ENCODE measurements at places on chromosomes 16 and 17.
A peak's percentile ranks its signal among the peaks of the same experiment; 100 is the strongest.

DNA sequence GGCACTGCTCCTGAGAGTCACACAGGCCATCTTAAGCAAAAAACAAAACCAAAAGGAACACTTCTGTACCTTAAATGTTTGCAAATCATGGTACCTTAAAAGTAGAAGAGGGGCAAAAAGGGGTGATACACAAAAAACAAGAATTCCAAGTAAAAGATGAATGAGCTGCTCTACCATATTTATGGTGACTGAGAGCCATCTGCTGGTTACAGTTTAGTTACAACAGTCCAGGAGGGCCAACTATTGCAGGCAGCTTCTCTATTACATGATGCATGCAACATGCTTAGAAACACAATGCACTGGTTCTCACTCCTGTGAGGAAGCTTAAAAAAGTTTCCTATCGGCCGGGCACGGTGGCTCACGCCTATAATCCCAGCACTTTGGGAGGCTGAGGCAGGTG is 53.5 kb downstream of the STX8 start:
- DNase-seq = no peak

DNA sequence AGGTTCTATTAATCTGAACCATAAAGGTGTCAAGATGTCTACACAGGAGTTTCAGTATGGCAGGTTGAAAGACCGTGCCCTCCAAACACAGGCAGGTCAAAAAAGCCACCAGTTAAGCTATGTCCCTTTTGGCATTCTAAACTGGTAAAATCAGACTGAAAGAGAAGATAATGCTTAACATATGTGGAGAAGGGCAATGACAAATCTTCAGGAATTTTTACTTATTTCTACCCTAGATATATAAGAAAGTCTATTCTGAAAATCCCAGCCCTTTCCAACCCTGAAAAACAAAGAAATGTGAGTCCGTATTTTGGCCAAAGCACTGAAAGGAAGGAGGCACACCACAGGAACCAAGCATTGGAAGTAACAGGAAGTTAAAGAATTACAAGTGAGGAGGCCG is 16.5 kb downstream of the AP1G1 start:
- DNase-seq = no peak

DNA sequence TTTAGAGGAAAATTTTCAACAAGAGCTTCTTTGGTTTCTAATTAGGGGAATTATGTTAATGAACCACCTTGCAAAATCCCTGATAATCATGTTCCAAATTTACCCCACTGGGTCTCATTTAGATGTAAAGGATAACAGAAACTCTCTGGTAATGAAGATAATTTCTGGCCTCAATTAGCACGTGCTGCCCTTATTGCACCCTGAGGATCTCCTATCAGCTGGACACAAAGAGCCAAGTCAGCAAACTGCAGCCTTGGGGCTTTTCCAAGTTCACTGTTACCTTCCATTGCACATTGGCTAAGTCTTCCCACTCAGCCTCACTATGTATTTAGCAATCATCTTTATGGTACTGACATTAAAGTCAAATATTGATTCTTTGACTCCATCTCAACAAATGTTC is 78.1 kb downstream of the GP2 start:
- no peak for DNase-seq

DNA sequence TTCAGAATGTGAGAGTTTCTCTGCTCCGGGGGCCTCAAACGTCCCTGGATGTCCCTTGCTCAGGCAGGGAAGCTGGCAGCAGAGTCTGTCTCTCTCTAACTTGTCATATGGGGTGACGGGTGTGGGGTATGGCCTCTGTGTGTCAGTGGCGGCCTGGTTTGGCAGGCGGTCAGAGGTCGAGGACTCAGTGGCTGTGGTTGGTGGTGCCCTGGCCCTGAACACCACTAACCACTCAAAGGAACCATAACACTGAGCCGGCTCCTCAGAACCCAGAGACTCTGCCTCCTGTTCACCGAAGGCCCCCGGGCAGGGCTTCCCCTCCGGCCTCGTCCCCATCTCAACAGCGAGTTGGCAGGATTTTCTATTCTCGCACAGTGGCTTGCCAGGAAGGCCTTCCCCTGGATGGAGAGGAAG is 677 bp downstream of the P2RX1 start:
- DNase-seq = no peak

GRCh38 chr17:34570506-34570905 is 8.9 kb upstream of the TMEM132E start:
- DNase-seq = no peak

GRCh38 chr16:85610059-85610445 is 3.1 kb upstream of the GSE1 start:
- no peak for DNase-seq

GRCh38 chr16:30054959-30055553 is 10.5 kb upstream of the ALDOA start:
- no peak for DNase-seq

DNA sequence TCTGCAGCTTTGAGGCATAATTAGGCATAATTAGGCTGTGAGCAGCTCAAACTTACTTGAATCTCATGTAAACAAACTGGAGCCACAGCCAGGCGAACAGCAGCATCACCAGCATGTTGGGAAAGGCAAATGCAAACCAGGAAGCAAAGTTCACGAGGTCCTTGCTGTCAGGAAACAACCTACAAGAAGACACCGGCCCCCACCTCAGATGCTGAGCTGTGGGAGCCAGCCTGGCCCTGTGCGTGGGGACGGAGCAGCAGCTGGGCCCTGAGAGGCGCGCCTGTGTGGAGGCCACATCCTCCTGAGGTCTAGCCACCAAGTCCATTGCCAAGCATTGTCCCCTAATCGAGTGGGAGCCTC is 12.2 kb downstream of the SLC13A5 start:
- no peak for DNase-seq

- DNase-seq = no peak
Observed at GRCh38 chr16:56869513-56870275, 4.7 kb downstream of the SLC12A3 start.

- DNase-seq = no peak
Observed at GRCh38 chr16:89583197-89583894, 7.8 kb downstream of the CPNE7 start.

DNA sequence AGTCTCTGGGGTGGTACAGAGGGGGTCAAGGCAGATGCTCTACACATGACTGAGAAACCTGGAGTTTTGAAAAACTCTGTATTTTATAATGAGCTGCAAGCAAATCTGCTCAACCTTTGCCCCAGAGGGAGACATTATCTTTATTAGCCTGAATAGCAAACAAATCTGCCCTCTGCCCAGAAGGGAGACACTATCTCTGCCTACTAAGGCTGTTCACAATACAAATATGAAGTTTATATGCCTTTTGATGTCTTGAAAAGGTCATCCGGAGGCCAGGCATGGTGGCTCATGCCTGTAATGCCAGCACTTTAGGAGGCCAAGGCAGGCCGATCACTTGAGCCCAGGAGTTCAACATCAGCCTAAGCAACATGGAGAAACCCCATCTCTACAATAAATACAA is 11.0 kb upstream of the XYLT1 start:
- DNase-seq = no peak

DNA sequence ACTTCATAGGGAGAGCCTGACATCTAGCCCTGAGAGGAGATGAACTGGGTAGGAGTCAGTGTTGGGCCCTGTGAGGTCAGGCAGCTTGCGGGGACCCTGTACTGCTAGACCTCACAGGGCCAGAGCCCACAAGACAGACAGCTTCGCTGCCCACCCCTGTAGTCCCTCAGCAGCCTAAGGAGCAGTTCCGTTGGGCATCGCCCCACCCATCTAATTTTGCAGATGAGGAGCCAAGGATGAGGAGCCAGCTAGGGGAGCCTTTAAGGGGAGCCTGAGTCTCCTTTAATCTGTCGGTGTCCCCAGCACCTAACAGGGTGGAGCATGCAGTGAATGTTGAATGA is 755 bp upstream of the TUFM start:
- DNase-seq = no peak

GRCh38 chr17:57468932-57469775 is 212.8 kb downstream of the MSI2 start:
- no peak for DNase-seq

DNA sequence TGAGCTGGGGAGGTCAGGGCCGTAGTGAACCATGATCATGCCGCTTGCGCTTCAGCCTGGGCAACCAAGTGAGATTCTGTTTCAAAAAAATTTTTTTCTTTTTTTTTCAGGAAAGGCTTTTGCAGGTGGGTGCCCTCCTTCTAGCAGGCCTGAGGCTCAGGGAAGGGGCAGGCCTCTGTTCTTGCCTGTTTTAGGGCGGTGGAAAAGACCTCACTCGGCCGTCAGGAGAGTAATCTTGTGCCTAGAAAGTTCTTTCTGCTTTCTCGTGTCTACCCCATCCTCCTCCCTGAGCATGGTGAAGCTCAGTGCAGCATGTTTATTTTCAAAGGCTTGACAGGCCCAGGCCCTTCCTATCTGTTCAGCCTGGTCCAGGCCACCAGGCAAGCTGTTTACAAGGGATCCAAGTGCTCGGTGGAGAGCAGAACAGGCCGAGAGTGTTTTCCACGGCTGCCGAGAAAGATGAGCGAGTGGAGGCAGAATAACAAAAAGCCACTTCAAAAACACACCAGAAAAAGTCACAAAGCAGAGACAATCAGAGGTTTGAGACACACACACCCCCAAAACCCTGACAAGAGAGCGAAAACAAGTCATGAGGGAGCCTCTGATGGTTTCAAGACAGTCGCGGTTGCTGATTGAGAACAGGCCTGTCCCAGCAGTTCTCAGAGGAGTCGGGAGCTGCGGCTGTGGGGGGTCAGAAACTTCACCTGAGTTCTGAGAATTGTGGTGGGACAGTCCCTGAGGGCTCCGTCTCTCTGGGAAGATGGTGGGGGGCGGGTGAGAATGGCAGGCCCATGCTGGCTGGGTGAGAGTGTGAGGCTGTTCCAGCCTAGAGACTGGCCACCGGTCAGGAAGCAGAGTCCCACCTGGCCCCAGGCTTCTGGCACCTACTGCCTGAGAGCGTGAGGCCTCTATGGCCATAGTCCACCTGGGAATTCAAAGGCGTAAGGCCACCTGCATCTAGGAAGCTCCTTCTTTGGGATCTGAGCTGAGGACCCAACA is 37.5 kb upstream of the CCR7 start:
- peak; percentile 60 for DNase-seq

DNA sequence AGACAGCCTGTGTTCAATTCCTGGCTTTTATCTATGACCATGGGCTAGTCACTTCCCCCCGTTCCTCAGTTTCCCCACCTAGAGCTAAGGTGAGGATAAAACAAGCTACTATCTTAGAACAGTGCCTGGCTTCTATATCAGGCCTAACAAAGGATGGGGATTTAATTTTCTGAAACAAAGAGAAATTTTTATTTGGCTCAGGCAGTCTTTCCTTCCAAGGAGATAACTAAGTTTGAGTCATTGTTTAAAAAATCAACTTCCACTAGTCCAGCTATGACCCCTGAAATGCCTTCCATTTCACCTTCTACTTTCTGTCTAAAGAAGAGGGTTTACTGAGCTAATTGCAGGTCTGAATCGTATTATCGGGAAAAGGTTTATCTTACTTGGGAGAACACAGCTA is 99.0 kb downstream of the CMIP start:
- no peak for DNase-seq

DNA sequence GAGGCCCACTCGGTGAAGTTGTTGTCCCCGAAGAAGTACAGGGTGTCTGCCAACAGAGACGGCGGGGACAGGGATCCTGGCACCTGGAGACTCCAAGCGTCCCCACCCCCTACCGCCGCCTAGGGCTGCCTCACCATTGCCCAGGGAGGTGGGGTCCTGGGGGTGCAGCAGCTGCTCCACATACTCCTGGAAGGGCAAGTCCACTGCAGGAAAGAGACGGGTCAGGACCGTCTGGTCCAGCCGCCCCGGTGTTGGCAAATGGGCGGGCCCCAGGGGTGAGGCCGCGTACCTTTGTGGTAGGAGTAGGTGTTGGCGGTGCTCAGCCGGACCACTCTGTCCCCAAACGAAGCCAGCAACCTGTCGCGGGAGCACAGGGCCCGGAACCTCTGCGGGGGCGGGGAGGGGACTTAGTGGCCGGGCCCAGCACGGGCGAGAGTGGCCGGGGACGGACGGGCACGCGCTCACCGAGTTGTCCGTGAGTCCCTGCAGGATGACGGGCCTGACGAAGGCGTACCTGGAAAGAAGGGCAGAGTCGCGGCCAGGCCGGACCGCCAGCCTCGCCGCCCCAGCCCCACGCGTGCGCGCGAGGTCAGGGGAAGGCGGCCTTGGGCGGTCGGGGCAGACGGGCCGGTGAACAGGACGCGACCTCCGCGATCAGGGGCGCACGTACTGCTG is 601 bp downstream of the JMJD8 start:
- DNase-seq = no peak

- no peak for DNase-seq
Observed at GRCh38 chr17:52150935-52151334, 7.6 kb downstream of the CA10 start.

DNA sequence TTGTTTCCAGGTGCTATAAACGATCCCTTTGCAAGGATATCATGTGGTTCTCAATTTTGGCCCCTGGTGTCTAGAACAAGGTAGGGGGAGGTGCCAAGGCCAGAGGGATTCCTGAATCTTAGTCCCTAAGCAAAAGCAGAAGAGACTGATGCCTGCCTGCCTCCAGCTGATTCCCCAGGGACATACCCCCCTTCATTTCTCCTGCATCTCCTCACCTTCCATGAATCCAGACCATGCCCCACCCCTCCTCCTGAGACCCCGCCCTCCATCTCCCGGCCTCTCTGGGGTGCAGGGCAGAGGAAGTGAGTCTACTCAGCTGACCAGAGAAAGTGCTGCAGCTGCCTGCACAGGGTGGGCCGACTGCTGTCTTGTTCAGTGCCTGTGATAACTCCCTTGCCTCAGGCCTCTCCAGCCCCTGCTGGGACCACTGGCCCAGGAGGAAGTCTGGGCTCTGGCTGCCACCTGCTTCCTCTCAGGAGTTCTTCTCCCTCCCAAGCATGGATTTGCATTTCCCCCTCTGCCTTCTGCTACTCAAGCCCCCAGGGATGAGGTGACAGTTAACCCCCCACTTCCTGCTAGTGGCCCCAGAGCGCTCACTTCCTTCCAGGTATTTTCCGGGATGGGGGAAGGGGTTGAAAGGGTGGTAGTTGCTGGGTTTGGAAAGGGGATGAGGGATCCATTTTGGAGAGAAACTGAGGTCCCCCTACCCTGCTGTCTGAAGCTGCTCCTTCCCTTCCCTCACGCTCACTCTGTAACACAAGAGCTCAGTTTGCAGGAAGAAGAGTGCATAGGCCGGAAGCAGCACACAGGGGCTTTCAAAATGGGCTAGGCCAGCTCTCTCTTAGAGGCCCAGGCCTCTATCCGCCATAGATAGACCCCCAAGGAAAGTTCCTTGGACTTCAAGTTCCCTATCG is 10.5 kb upstream of the TSPOAP1 start:
- no peak for DNase-seq

GRCh38 chr16:58123896-58124600 is 5.1 kb downstream of the CFAP20 start:
- no peak for DNase-seq

- no peak for DNase-seq
Observed at GRCh38 chr16:80084614-80085013, 456.2 kb upstream of the DYNLRB2 start.

- no peak for DNase-seq
Observed at GRCh38 chr17:19019041-19019941, 14.7 kb upstream of the FAM83G start.

GRCh38 chr17:43526886-43527648 is 19.1 kb downstream of the ETV4 start:
- no peak for DNase-seq

DNA sequence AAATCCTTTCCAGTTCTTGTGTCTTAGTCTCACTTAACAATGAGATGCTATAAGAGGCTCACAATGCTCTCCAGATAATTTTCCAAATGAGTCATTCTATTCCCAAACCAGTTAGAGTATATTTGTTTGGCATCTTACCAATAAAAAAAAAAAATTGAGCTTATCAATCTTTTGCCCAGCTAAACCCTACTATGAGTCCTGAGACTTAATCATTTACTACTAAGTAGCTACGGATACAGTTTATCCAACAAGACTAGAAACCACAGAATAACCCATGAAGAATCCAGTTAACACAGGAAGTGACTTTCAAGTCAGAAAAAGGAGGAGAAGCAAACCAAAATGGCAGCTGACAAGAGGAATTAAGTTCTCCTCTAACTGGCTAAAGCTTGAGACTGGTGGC is 330.3 kb upstream of the XYLT1 start:
- DNase-seq = no peak

Measured in stimulated activated CD4-positive, alpha-beta T cell treated with anti-CD3 and anti-CD28 coated beads, Interleukin-15, amount 100 ng/mL, for 1 hour (primary cell).